ENCODE measurements at places on chromosomes 7 and 10.

GRCh38 chr7:21067216-21067615 is 280.5 kb upstream of the SP8 start:
- no peak for DNase-seq

DNA sequence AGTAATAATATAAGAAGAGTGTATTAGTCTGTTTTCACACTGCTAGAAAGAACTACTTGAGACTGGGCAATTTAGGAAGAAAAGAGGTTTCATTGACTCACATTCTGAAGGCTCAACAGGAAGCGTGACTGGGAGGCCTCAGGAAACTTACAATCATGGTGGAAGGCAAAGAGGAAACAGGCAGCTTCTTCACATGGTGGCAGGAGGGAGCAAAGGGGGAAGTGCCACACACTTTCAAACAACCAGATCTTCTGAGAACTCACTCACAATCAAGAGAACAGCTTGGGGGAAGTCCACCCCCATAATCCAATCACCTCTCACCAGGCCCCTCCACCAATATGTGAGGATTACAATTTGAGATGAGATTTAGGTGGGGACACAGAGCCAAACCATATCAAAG is 212.5 kb upstream of the HDAC9 start:
- no peak for DNase-seq

DNA sequence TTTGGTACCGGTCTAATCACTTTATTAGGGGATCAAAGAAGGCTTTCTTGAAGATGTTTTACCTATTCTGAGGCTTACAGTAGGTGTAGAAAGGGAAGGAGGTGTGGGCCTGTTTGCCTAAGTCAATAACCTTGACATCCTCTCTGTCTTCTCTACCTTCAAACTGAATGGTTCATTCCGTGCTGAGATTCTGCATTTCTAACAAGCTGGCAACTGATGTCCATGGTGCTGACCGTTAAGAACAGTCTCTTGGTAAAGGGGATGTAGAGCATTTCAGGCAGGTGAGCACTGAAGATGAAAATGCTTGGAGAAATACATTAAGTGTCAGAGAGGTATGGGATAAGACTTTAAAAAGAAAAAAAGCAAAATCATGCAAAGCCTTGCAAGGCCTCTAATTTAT is 51.5 kb upstream of the DGKB start:
- no peak for DNase-seq

GRCh38 chr10:24133835-24134234 is 75.1 kb upstream of the KIAA1217 start:
- DNase-seq = peak; percentile 41

- no peak for DNase-seq
Measured at GRCh38 chr10:46223626-46224413, 63.0 kb upstream of the ANTXRL start.

DNA sequence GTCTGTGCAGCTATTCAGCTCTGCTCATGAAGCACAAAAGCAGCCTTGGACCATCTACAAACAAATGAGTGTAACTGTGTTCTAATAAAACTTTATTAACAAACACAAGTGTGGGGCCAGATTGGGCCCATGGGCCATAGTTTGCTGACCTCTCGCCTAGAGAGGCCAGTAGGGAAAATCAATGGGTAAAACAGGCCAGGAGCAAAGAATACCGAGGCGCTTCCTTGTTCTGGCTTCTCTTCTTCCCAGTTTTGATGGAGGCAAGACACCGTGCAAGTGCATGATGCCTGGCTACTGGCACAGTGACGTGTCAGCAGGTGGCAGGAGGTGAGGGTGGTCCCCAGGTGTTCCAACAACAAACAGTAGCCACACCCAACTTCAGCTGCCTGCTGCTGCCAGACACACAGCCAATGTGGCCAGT is 94.3 kb upstream of the SDK1 start:
- DNase-seq = no peak

DNA sequence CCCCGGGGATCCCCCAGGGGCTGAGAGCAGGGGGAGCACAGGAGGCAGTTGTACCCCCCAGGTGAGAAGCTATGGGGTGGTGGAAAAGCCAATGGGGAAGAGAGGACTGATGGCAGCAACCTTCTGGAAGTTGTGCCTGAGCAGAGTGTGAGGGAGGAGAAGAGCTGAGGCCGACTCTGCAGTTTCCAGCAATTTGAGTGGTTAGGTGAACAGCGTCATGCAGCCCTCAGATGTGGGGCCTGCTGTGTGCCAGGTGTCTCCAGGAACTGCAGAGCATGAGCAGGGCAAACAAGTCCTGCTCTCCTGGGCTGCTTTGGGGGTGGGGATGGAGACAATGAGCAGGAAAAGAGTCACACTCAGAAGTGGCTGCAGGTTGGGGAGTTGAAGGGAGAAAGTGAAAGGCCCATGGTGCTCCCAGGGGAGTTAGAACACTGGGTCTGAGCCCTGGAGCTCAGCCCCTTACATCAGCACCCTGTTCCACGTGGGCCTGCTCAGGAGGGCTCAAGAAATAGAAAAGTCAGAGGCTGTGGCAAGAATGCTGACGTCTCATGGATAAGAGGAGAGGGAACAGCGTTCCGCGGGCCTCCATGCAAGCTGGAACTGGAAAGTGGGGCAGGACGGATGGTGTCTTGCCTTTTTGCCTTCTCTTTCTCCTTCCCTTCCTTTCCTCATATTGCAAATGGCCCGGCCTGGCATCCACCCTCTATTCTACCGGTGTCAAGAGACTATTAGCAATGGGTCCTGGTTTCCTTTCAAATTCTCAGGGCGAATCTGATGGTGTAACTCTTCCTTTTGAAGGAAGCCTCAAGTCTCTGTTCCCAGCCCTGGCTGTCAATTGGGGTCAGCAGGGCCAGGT is 4.0 kb upstream of the AFAP1L2 start:
- DNase-seq = no peak

- DNase-seq = no peak
Measured at GRCh38 chr7:104156842-104157277, 51.0 kb downstream of the ORC5 start.

DNA sequence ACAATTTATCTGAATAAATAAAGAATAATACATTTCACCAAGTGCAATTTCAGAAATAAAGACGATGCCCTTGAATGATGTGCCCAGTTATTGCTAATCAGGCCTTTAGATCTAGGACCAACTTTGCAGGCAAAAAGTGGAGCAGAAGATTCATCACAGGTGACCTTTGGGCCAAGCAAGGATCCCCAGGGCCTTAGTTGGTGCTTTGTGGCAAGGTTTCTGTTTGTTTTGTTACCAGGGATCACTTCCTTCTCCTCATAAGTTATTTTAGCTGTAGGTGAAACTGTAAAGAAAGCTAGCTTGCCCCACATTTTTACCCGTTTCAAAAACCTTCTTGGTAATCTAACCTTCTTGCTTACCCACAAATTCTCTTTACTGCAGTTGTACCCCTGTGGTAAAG is 323.2 kb downstream of the NEBL start:
- DNase-seq = no peak

DNA sequence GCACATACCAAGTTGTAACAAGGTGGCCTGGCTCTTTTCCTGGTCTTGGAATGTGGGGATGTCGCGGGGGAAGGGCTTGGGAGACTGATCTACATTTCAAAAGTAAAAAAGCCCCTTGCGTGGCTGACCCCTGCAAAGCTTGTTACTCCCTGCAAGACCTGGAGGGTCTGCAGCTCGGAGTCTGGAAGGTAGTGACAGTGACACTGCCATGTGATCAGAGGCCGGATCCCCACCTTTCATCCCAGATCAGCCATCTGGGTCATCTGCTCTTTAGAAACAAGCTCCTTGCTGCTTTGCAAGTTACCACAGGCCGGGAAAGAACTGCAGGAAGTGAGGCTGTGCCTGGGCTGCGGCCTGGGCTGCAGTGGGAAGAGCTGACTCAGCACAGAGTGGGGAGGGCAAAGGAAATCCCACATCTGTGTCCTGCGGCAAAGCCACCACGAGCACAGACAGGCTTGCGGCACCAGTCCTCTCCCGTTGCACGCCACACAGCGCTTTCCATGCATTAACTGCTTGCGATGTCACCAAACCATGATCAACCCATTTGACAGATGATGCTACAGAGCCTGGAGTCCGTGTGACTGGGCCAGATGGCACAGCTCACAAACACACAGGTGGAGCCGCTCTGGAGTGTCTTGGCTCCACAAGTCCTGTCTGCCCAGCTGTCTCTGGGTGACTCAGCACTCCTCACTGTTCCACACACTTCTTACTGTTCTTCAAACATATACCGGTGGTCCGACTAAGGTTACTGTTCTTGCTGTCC is 97.7 kb downstream of the SH3PXD2A start:
- no peak for DNase-seq

DNA sequence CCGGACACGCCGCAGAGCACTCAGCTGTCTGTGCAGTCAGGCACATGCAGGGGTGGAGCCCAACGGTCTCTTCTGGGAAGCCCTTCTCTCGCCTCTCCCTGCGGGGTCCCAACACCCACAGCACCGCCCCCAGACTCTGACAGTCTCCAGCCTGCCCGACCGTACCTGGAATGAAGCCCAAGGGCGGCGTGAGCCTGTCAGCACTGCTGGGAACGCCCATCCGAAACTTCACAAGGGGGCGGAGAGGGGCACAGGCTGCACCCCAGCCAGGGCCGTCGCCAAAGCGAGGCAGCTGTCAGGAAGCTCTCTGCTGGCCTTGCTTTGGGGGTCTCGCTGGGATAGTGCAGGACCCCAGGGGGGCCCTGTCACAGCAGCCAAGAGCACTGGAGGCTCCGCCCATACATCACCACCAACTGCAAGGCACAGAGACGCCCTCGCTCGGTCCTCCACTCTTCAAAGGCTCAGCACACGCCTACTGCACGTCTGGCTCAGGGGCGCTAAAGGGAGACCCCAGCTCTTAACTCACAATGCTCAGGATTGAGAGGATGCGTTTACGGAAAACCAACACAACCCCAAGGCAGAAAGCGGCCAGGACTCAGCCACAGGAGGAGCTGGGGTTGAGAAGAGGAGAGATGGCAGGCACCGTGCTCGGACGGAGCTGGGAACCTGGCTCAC is 30.9 kb downstream of the MAD1L1 start:
- no peak for DNase-seq

DNA sequence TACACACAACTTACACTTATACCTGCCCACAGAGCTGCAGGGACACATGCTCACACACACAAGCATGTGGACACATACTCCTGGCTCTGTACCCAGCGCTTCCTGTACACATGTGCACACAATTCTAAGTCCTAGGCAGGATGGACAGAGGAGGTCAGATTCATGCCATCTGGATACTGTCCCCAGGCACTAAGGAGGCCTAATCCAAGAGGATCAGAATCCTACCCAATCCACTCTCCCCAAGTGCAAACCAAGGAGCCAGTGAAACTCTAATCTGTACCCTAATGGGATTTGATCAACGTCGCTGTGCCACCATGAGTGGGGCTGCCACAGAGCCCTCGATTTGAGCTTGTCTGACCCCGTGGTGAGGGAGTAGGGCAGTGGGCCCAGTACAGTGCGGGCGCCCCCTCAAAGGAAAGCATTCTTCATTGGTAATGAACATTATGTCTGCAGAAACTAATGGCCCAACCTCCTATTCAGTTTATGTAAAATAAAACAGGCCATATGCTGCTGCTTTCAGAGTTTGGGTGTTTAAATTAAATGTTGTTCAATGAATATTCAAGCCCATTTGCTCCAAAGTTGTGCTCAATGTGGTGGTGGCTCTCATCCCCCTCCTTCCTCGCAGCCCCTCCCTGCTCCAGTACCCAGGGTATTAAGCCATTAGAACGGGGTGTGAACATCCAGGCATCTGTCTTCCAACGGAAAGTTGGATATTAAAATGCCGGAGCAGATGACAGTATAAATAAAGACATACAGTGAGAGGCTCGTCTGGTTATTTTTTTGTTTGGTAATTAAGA is 26.4 kb downstream of the RPS24 start:
- DNase-seq = no peak

- no peak for DNase-seq
Measured at GRCh38 chr10:33155720-33156638, 178.5 kb downstream of the NRP1 start.

GRCh38 chr7:155618708-155619633 is 25.5 kb upstream of the RBM33 start:
- no peak for DNase-seq

DNA sequence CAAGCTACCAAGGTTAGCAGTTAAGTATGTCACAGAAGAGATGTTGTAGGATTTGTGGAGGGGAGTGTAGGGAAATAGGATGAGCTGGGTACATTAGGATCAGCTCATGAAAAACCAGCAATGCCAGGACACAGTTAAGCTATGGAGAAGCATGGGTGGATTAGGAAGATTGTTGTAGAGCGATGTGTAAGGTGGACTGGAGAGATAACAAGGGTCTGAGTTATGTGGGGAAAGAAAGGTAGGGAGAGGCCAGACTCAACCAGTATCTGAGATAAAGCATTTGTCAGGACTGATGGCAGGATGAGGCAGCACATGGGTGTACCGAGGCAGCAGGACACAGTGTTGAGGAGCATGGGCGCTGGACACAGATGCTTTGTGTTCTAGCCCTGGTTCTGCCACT is 85.4 kb upstream of the PRR15 start:
- DNase-seq = no peak

- DNase-seq = no peak
Measured at GRCh38 chr7:64811767-64812166, 17.5 kb downstream of the ZNF138 start.

GRCh38 chr7:130966246-130967009 is 232.4 kb upstream of the KLF14 start:
- no peak for DNase-seq

DNA sequence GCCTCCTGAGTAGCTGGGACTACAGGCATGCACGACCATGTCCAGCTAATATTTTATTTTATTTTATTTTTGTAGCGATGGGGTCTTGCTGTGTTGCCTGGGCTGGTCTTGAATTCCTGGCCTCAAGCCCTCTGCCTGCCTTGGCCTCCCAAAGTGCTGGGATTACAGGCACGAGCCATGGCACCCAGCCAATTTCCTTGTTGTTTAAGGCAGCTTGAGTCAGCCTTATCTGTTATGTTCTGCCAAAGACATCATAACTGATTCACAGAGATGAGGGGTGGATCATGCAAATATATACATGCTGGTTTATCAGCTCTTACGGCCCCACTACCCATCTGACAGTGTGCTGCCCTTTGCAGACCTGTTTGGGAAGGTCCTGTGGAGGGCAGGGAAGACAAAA is 826.7 kb downstream of the TYW1 start:
- DNase-seq = no peak

GRCh38 chr7:79137942-79138341 is 315.5 kb downstream of the MAGI2 start:
- DNase-seq = no peak

- no peak for DNase-seq
Measured at GRCh38 chr7:78448911-78449310, 650.3 kb downstream of the PHTF2 start.

DNA sequence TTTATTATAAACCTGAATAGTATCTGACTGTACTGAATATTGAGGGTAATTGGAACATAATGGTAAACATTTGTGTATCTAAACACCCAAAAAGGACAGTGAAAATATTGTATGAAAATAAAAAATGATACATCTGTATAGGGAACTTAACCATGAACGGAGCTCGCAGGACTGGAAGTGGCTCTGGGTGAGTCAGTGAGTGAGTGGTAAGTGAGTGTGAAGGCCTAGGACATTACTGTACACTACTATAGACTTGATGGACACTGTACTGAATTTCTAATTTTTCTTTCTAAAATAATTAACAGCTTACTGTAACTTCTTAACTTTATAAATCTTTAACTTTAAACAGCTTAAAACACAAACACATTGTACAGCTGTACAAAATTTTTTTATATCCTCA is 454.5 kb upstream of the FZD8 start:
- DNase-seq = no peak
